BE2C (cell line): ENCODE measurements at places on chromosomes 7 and 10.

- no peak for DNase-seq
Observed at GRCh38 chr7:50923476-50923875, 140.8 kb upstream of the GRB10 start.

DNA sequence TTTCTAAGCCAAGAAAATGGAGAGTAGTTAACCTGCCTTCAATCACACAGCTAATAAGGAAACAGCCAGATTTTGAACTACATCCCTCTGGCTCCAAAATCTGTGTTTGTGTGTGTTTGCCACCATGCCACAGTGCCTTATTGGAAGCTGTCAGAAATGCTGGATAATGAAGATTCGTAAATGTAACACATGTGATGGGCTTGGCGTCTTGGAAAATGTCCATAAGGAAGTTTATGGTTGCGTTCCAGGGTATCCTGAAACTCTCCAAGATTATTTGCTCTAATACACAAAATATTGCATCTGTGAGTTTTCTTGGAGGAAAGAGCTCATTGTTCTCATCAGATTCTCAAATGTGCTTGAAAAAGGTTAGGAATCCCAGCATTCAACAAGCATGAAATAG is 22.7 kb downstream of the MYOF start:
- DNase-seq: no peak

DNA sequence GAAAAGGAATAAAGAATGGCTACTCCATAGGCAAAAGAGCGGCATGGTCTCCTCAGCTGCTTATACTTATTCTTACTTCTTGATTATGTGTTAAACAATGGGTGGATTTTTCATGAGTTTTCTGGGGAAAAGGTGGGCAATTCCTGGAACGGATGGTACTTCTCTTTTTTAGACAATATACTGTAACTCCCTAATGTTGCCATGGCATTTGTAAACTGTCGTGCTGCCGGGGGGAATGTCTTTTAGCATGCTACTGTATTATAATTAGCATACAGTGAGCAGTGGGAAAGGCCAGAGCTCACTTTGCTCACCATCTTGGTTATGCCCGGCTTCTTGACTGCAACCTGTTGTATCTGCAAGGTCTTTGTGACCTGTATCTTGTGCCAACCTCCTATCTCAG is 372.1 kb upstream of the AKR1E2 start:
- no peak for DNase-seq

DNA sequence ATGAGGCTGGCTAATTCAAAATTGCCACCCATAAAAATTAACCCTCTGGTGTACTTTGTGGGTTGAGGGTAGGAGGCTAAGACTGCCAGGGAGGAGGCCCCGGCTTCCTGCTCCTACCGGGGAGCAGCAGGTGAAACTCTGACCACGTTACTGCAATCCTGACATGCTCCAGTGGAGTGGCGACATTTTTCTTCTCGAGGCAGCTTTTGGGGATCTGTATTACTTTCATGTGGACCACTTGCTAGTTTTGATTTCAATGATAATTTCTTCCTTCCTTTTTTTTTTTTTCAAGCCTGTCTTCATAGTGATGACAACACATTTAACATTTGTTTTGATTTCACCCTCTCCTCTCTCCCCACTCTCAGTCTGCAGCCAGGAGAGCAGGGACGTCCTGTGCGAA is 14.6 kb downstream of the GATA3 start:
- no peak for DNase-seq

GRCh38 chr7:2173189-2173827 is 59.4 kb downstream of the MAD1L1 start:
- no peak for DNase-seq
